ENCODE measurements at places on chromosomes 7 and 10.

DNA sequence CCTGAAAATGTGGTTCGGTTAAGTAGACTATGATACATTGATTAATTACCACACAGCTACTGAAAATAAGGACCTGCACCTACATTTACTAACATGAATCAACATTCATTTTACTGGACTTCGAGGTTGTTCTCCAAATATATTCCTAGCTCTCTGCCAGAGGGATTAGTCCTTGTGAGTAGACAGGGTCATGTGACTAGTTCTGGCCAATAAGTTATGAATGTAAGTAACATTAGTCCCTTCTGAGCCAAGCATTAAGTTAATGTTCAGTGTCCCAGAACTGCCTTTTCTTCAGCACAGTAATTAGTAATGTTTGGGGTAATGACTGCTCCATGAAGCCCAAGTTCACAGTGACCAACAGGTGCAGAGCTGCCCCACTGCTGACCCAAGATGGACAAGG is 9.2 kb downstream of the ITIH5 start:
- DNase-seq, result no peak

DNA sequence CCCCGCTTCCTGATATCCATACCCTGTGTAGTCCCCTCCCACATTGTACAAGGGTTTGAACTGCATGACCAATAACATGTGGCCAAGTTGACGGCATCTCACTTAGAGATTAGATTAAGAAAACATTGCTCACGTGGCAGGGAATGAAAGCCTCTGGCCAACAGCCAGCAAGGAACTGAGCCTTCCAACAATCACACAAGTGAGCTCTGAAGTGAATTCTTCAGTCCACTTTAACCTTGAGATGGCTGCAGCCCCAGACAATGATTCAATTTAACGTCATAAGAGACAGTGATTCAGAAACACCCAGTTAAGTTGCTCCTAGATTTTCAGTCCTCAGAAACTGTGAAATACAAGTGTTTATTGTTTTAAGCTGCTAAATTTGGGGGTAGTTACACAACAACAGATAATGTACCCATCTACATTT is 165.9 kb upstream of the PLXNA4 start:
- no peak for DNase-seq

DNA sequence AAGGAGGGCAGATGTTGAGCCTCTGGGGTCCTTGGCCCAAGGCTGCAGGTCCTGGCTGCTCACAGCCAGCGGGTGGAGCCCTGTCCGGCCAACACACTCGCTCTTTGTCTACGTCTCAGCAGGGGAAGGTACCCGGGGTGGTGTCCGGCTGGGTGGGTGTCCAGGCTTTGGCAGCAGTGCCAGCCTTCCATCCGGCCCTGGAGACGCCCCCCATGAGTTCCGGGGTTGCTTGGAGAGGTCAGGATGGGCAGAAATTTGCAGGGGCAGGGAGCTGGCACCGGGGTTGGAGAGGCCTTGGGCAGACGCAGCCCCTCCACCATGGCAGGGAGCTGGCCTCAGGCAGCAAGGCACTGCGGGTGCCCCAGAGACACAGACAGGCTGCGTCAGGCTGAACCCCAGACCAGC is 42.2 kb upstream of the ELN start:
- no peak for DNase-seq

GRCh38 chr10:119285495-119286267 is 78.3 kb downstream of the GRK5 start:
- no peak for DNase-seq

- no peak for DNase-seq
Measured at GRCh38 chr10:68272833-68273232, 40.9 kb upstream of the ATOH7 start.

DNA sequence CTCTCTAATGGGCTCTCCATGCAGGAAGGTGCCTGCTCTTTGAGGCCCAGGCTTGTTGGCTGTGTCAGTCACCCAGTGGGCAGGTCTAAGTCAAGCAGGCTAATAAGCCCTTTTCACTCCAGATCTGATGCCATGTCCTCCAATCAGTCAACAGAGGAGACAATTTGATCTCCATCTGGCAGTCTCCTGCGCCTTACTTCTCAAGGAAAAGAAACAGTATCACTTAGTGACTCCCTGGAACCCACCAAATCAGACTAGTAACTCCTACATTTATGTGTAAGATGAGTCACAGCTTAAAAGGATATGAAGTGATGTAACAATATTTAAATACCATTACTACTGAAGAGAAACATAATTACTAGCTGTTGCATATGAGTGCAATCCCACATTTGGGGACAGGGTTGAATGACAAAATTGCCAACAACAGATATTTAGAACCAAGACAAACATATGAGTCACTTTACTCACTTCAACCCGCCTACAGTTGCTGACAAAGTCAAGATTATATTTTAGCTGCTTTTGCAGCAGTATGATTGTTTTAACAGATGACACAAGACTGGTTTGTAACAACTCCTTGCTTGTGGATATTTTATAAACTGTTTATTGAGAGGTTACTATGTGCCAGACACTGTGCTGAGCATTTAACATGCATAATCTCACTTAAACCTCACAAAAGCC is 72.1 kb downstream of the USP6NL start:
- no peak for DNase-seq

DNA sequence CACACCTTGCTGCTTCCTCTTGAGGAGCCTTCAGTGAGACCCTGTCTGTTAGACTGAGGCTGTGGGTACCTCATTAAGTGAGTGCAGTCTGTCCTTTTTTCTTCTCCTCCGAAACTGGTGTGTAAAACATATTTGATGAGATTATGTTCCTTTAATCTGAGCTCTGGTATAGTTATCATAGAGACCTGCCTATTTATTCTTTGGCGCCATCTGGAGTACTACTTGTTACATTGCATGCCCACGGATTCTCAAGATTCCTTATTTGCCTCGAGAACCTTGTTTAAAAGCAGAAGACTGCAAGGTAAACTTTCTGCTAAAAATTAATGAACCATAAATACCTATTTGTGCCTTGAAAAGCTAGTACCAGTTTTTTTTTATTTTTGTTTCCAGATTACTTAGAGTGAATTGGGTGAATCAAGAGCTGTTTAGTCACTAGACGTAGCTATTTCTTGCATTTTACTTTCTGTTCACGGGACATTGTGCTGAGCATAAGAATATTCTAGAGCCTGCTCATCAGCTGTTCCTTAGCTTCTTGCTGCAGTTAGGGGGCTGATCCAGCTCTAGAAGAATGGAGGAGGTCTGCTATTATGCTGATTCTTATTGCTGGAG is 16.9 kb upstream of the STMP1 start:
- no peak for DNase-seq

DNA sequence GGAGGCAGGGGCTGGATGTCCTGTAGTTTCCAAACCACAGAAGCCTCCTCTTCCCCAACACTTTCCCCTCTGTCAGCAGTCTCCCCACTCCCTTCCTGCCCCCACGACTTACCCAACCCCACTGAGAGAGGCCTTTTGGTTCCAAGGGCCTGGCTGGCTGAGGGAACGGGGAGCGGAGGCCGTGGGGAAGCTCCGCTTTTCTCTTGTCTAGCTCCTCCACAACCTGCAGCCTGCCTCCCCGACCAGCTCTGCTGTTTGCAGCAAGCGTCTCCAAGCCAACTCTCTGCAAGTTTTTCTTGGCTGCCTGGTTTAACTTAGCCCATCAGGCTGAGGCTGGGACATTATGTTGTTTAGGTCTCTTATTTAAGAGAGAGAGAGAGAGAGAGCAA is 126.8 kb downstream of the NEURL1 start:
- no peak for DNase-seq

DNA sequence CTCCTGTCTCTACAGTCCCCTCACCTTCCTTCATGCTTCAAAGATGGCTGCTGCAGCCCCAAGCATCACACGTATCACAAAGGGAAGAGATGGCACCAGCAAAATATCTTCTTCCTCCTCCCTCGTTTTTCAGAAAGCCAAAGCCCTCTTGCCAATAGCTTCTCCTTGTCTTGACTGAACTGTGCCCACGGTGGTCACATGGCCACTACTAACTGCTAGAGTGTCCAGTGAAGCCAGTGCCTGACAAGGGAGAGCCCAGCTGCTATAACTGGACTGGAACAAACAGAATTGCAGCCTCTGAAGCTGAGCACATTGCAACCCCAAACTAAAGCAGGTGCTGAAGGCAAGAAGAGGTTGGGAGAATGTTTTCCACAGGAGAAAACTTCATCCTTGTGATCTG is 120.8 kb upstream of the RET start:
- DNase-seq, result no peak

- DNase-seq, result no peak
Measured at GRCh38 chr10:5843686-5844344, 30.6 kb upstream of the GDI2 start.

GRCh38 chr10:19817231-19817933 is 1.1 kb downstream of the PLXDC2 start:
- no peak for DNase-seq

- DNase-seq, result no peak
Measured at GRCh38 chr7:149500910-149501309, 3.3 kb upstream of the ZNF746 start.

DNA sequence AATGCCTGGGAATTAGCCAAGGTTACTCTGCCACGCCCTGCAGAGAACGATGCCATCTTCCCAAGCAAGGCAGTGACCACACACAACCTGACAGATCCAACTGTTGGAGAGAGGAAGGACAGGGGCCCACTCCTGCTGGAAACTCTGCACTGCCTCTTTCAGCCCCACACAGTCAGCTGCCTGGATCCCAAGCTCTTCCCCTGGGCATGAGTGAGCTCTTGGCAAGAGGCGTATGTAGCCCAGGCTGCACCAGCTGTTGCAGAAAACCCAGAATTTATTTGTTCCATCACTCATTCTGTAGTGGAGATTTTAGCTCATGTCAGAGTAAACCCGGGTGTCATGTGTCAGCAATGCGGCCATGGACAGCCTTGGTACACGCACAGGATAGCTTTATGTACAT is 135.1 kb upstream of the TRIM24 start:
- DNase-seq, result no peak

GRCh38 chr10:80612261-80612660 is 74.6 kb downstream of the SH2D4B start:
- no peak for DNase-seq

Measured in stimulated activated CD4-positive, alpha-beta T cell treated with anti-CD3 and anti-CD28 coated beads, Interleukin-1b, Interleukin-23, amount 100 ng/mL, for 1 hour (primary cell).